Inflammatory macrophage treated with lipopolysaccharide for 4 hours (primary cell): ENCODE measurements at places on chromosomes 6 and 20.

GRCh38 chr6:165204807-165205545 is 104.4 kb downstream of the C6orf118 start:
- DNase-seq, result no peak

GRCh38 chr6:17628873-17629272 is 28.8 kb downstream of the FAM8A1 start:
- DNase-seq, result no peak

- DNase-seq, result no peak
Measured at GRCh38 chr6:32954986-32955802, 2.3 kb upstream of the HLA-DMA start.

DNA sequence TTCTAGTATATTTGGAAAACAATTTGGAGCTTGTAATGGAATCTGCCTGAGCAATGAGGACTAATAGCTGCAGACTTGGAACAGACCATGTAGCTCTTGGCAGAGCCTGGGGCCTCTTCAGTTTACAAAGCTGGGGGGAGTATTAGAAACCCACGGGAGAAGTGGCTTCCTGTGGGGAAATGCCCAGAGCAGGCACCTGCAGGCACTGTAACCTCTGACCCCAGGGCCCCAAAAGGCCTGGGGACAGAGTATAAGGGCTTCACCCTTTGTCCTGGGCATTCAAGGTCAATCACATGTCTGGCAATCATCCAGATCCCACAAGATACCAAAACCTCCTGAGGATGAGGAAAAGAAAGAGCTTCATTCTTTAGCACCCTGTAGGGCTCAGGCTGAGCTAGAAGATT is 19.4 kb downstream of the PKIG start:
- DNase-seq, result no peak

DNA sequence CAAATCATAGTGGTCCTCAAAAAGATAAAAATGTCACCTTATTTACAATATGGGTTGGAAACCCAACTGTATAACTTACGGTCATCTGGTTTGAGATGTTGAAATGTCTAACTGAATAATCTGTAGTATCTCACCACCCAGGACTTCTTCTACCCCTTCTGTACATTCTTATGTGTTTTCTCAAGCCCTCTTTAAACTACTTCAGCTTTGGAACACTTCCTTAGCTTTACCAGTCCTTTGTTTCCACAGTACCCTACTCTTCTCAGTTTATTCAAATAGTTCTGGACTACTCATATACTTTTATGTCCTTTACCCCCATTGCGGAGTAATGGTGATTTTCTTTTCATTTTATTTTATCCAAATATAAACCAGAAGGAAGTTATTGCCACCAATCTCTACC is 128.6 kb upstream of the FOXO3 start:
- DNase-seq, result no peak

GRCh38 chr6:96760153-96760687 is 77.1 kb downstream of the GPR63 start:
- no peak for DNase-seq

DNA sequence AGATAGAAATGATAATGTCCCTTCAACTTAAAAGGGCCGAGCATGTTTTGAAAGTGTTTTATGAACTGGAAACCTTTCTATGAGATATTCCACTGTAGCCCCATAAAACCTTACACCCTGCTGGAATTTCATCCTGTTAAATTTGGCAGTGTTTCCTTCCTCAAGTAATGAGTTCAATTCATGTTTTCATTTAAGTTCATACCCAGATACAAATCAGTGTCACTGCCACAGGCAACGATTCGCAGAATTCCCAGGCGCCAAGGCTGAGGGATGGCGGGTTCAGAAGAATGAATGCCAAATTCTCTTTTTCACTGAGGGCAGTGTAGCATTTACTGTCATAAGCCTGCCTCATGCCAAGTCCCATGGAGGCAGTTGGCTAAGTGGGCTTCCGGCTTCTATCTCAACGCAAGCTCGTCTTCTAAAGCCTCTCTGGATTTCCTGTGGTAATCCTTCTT is 511.8 kb upstream of the ID4 start:
- no peak for DNase-seq

GRCh38 chr20:35598476-35598875 is 17.2 kb upstream of the SPAG4 start:
- DNase-seq, result no peak

DNA sequence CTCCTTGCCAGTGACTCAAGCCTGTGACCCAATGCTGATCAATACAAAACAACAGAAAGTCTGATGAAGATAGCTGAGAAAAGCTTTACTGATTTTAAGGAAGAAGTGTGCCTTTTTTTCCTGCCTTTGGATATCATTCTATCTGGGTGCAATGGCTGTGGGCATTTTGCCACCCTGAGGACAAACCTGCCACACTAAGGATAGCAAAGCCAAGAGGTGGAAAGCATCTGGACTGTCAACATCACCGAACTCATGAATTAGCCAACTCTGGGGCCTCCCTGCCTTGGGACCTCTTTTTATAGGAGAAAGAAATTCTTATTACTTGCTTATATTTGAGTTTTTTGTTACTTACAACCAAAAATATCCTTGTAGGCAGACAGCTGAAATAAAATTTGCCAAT is 19.9 kb downstream of the RALGAPA2 start:
- DNase-seq, result no peak

DNA sequence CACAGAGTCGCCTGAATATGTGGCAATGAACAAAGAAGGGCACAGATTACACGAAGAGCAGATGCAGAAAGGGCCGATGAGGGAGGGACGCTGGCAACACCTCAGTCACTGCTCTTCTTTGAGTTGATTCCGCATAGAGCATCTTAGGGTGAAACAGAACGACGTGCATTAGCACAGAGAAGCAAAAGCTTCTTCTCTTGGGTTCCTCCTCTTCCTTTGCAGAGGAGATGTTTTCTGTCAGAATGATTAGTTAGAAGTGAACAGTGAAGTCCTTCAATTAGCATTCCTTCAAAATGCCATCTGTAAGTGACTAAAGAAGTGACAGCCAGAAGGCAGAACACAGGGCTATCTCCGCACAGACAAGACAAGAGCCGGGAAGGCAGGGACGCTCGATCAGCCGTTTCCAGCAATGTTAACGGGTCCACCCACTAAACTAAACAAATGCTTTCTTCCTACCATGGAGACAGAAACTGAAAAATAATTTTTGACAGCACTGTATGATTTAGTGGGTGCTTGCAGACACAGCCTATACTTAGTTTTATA is 219.8 kb upstream of the AGPAT4 start:
- no peak for DNase-seq

- peak; percentile 67 for DNase-seq
Measured at GRCh38 chr20:49276961-49277785, 684 bp downstream of the ZNFX1 start.

- DNase-seq, result no peak
Measured at GRCh38 chr6:93562582-93562981, 143.2 kb upstream of the EPHA7 start.

- no peak for DNase-seq
Measured at GRCh38 chr6:122652431-122652830, 42.2 kb downstream of the PKIB start.

DNA sequence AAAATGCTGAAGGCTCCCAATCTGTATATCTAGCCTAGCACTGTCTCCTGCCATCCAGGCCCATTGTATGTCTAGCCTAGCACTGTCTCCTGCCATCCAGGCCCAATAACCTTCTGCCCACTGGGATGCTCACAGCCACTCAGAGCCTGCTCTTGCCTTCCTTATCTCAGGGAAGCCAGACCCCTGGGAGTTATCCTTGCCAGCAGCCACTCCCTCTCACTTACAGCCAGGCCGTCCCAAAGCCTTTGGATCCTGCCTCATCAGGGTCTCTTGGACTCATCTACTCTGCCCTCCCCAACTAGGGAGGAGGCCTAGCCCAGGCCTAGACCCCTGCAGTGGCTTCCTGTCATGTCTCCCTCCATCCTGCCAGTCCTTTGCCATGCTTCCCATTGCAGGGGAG is 37.3 kb downstream of the KIF3B start:
- DNase-seq, result no peak

- no peak for DNase-seq
Measured at GRCh38 chr6:161302949-161303348, 29.1 kb upstream of the AGPAT4 start.

- DNase-seq, result peak; percentile 86
Measured at GRCh38 chr20:20248620-20249200, 119.2 kb upstream of the INSM1 start.

GRCh38 chr6:2641044-2641725 is 109.5 kb downstream of the MYLK4 start:
- DNase-seq, result no peak

GRCh38 chr6:14857001-14857400 is 388.9 kb upstream of the JARID2 start:
- DNase-seq, result no peak

DNA sequence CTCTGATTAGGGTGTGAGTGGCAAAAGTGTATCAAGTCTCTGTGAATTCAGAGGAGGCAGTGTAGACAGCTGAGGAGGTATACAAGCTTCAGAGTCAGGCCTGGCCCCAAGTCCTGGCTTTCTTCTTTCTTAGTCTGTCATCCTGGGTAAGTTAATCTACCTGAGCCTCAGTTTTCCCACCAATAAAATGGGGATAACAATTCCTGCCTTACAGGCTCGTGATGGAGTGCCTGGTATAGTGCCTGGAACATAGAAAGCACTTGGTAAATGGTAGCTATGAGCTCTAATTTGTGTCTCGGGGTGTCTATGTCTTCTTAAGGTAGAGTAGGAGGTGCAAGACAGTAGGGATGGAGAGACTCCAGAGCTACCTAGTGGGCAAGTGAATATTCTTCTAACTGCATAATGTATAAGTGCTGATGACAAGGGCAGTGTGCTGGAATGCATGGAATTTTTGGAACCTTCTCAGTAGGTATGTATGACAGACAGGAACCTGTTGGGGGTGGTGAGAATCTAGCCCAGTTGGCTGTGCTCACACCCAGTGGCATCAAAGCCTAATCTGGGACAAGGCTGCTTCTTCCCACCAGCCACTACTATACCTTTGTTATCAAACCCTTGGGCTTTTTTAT is 4.0 kb upstream of the SCUBE3 start:
- no peak for DNase-seq

GRCh38 chr20:60749804-60750602 is 502.1 kb upstream of the CDH4 start:
- no peak for DNase-seq

DNA sequence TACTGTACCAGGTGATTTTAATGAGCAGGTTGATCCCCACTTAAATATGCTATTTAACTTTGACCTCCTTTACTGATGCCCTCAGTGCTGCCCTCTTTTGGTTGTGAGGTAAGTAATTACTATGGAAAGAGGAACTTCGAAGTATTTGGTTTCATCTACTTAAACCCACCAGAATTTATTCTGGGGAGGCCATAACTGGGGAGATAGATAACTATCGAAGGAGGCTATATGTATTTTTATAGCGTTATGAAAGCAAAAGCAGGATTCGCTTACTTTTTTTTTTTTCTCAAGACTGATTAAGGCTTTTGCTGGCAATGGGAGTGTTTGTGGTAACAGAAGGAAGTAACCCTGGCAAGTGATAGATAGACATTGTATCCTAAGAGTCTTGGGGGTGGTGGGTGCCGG is 168.9 kb upstream of the CENPW start:
- DNase-seq, result peak; percentile 36

- no peak for DNase-seq
Measured at GRCh38 chr6:35385457-35386202, 43.3 kb downstream of the PPARD start.

- DNase-seq, result no peak
Measured at GRCh38 chr20:5887386-5887785, 62.9 kb downstream of the TRMT6 start.

- peak; percentile 80 for DNase-seq
Measured at GRCh38 chr6:155188707-155189496, 74.9 kb upstream of the CLDN20 start.

DNA sequence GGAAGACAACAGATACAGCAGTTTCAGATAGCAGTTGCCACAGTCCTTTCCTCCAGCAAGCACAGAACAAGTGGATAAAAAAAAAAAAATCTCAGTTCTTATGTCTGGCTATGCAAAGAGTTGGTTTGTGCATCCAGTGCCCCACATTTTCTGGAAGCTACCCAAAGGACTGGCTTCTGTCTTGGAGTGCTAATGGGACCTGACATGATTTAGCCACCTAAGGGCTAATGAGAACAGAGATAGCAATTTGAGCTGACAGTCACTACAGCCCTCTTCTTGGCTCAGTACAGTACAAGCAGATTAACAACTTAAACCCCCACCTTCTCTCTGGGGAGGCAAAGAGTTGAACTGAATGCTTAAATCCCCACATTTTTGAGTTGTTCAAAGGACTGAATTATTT is 976.8 kb downstream of the TBC1D32 start:
- DNase-seq, result no peak

DNA sequence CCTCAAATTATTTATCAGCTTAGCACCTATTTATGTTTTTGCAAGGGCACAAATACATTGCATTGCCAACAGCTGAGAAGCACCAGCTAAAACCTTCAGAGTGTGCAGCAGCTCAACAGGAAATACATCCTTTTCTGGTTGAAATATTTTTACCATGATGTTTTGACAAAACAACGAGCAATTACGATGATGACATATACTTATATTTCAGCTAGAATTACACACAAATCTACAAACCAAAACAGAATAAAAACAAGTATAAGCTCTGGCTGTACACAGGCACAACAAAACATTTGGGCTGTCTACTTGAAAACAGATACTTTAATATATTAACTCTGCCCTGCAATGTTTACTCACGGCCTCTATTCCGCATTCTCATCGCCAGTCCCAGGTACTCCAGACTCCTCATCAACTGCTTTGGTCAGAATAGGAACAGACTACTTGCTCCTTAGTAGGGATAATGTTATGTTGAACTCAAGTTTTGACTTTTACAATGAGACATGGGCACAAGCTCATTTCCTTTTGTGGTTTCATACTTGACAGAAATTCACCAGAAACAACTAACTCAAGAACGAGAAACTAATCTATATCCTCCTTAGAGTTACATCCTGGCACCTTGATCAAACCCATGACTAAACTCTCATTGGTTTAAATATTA is 377.6 kb downstream of the ESR1 start:
- no peak for DNase-seq
